ENCODE measurements at places on chromosomes 7 and 10.
A peak's percentile ranks its signal among the peaks of the same experiment; 100 is the strongest.

- DNase-seq = no peak
These were observed 135.9 kb downstream of the LRRN3 start for GRCh38 chr7:111226800-111227199.

GRCh38 chr10:69064762-69065328, 23.1 kb upstream of the SRGN start:
- DNase-seq = no peak

DNA sequence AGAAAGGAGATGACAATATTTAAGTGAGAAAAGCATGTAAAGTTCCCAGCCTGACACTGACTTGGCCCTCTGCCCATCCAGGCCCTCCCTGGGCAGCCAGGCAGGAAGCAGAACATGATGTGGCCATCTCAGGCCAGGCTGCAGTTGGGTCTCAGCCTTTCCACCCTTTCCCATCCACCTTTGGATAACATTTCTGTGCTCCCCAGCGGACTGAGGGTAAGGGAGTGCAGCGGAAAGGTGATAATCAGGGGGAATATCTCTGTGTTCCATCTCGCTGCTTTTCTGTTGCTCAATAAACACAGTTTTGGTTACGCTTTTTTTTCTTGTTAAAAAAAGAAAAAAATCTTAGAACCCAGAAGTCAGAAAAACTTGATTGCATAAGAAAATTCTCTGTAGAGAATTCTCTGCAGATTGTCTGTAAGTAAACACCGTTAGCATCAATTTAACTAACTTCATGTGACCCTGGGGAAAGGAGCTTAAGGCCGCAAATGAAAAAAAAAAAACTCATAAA, 37.2 kb upstream of the TARP start:
- DNase-seq = no peak

GRCh38 chr10:61960396-61961120, 59.1 kb downstream of the ARID5B start:
- no peak for DNase-seq

GRCh38 chr10:130555411-130555750, 419.2 kb downstream of the GLRX3 start:
- no peak for DNase-seq

GRCh38 chr7:1108264-1108920, 20.5 kb downstream of the GPER1 start:
- DNase-seq = no peak

DNA sequence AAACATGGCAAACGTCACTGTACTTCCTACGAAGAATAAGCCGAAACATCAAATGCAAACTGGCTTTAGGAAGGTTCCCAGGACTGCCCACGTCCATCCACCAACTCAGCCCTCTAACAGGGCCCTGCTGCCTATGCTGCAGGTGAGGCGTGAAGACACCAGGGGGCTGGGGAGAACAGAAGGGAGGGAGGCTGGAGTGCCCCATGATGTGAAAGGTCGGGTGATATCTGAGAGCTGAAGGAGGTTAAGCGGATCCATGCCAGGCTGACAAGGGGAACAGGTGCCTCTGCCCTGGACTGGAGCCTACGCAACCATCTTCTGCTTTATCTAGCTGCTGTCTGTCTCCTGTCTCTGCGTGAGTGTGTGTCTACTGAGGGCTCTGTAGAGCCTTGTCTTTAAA, 40.2 kb upstream of the ATP6V0A4 start:
- DNase-seq = no peak

DNA sequence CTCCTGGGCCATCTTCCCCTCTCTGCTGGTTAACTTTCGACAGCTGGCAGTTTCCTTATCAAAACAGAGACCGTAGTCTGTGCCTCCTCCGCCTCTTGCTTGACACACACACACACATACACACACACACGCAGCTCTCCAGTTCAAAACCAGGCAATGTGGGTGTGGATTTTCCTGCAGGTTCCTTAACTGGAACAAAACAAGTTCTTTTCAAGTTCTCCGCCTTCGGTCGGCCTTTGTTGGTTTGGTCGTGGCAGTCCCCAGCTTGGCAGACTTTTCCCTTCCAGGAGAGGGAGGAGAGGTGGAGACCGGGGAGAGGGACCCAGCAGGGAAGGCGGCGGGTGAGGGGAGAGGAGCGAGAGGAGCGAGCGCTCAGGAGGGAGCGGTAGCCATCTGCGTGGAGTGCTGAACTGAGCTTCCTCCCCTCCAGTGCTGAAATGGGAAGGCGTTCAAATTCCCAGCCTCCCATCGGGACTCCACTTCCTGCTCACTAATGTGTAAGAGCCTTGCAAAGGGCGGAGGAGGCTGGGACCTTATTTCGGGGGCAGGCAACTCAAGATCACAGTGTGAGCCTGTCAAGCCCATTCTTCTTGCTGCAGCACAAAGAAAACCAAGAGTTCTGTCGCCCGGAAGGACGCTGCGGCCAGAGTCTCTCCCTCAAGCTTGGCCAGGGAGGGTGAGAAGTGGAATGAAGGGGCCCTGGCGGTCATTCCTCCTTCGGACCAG, 120.6 kb downstream of the PRPF18 start:
- DNase-seq = peak; percentile 85
